NCI-H1930 (cell line): ENCODE measurements at places on chromosomes 12 and 14.

DNA sequence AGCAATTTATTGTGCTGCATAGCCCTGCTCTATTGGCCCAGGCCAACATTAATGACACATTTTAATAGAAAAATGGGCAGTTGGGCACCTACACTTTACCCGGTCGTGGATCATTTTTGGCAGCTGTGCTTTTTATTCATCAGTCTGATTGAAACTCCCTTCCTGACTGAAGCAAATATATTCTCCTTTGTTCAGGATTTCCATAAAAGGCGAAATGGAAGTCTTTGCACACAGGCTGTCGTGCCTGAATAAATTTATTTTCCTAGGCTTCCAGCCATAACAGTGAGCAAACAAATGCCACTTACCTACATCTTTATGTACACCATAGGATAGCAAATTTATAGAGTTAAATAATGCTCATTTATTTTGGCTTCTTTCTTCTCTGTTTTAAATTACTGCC, 480.7 kb upstream of the DCN start:
- peak; percentile 13 for DNase-seq

DNA sequence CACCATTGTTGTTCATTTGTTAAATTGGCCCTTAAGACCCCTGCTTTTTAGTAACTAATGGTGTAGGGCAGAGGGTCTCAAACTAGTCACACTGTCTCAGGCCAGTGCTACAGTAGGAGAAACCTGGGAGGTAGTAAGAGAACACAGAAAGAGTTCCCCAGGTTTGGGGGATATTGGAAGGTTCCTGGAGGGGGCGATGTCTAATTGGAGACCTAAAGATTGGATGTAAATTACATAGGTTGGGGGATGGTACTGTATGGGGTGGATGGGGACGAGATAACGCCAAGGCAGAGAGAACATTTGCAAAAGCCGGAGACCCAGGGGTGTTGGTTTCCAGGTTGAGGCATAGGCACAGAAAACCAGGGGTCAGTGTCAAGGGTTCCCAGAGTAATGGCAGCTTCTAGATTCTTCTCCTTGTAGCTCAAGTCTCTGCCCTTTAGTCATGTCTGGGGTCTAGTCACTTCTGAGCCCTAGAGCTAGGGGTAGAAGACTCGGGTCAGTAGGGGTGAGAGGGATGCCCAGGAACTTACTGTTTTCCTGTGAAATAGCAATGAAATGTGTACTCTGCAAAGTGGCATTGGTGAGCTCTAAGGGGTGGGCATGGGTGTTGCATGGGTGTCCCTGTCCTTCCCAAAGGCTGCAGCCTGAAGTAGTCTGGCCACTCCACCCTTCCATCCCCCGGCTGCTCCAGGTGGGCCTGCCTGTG, 21.8 kb downstream of the PLEKHG3 start:
- no peak for DNase-seq

DNA sequence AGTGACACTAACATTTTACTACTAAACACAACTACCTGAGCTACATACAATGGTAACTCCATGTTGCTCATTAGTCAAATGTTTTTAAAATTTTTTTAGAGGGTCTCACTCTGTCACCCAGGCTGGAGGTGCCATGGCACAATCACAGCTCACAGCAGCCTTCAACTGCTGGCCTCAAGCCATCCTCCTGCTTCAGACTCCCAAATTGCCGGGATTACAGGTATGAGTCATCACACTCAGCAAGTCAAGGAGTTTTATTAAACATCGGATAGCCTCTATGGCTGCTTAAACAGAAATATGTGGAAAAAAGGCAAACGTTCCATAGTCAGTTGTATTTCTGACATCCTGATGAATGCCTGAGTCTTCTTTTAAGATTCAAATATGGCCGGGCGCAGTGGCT, 11.1 kb upstream of the NPFF start:
- DNase-seq: no peak

GRCh38 chr14:63996625-63997220, 143.9 kb downstream of the SYNE2 start:
- DNase-seq: no peak

DNA sequence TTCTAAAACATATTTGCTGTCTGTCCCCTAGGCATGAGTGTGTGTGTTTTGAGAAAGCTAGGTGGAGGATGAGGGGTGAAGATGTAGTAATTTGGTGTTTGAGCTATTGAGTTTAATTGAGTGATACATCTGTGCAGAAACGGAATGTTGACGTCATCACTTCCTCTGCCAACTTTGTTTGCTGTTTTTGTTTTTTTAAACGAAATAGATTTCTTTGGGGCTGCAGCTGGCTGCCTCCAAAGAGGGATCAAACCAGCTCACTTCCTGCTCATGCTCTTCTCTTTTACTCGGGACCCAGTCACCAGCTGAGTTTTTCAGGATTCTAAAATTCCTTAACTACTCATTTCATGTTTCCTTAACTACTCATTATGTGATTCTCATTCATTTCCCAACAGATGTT, 19.5 kb upstream of the CRACR2A start:
- no peak for DNase-seq

- no peak for DNase-seq
Observed at GRCh38 chr14:71856199-71856919, 75.9 kb upstream of the RGS6 start.

DNA sequence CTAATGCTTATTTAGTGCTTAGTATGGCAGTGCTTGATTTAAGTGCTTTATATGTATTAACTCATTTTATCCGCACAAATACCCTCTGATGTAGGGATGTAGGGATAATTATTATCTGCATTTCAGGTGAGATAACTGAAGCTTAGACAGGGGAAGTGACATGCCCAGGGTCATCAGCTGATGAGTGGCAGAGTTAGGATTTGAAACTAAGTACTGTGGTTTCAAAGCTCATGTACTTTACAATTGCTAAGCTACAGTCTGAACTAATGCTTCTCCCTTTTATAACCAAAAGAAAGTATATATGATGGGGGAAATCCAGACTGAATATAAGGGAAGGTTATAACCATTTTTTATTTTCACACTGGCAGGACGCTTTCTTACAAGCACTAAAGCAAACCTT, 229.6 kb upstream of the NAV3 start:
- DNase-seq: no peak

GRCh38 chr14:67503331-67503730, 14.8 kb upstream of the TMEM229B start:
- DNase-seq: no peak

- DNase-seq: no peak
Observed at GRCh38 chr12:10159280-10159679, 12.7 kb downstream of the OLR1 start.

DNA sequence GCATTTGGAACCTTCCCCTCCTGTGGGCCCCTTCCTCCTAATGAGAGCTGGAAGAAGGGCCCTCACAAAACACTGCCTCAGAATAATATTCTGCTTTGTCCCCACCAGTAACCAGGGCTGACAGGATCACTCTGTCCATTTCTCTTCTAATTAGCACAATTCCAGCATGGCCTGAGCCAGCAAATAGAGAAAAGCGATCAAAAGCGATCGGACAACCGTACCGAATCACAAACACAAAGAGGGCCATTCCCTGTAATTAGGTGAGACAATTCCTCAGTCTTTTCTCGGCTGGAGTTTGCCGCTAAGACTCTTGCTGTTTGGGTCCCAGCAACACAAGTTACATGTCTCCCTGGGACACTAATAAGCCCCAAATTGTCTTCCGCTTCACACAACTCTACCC, 35.6 kb upstream of the VSX2 start:
- no peak for DNase-seq

DNA sequence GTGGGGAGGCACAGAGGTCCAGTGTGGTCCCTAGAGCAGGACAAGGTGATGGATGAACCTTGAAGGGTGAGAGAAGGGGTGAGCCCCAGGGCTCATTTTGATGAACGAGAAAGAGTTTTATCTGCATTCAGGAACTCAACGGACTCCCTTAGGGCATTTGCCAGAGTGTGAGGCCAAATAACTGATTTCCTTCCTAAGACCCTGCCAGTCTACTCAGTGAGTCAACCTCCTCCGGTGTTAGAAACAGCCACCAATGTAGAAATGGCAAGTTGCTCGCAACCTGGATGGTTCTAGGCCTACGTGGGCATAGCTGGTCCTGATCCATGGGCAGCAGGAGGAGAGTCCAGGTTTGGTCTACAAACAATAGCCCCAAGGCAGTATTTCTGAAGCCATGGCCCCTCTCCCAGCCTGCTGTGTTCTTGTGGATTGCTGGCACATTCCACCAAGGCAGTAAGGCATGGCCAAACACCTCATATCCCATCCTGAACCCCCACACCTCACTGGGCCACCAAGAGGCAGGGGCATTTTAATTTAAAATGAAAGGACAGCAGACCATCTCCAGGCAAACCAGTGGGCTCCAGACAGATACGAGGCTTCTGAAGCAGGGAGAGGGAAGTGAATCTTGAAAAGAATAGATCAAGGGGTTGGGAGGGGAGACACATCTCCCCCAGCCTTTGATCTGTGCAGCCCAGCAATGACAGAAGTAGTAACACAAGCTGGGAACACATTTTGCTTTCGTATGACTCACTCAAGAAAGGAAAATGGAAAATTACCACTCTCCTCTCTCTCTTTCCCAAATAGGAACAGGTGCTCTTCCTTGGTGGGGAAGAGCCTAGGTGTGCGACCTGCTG, 25.4 kb upstream of the TESC start:
- no peak for DNase-seq

- DNase-seq: no peak
Observed at GRCh38 chr14:95519699-95520098, 3.2 kb upstream of the SYNE3 start.

DNA sequence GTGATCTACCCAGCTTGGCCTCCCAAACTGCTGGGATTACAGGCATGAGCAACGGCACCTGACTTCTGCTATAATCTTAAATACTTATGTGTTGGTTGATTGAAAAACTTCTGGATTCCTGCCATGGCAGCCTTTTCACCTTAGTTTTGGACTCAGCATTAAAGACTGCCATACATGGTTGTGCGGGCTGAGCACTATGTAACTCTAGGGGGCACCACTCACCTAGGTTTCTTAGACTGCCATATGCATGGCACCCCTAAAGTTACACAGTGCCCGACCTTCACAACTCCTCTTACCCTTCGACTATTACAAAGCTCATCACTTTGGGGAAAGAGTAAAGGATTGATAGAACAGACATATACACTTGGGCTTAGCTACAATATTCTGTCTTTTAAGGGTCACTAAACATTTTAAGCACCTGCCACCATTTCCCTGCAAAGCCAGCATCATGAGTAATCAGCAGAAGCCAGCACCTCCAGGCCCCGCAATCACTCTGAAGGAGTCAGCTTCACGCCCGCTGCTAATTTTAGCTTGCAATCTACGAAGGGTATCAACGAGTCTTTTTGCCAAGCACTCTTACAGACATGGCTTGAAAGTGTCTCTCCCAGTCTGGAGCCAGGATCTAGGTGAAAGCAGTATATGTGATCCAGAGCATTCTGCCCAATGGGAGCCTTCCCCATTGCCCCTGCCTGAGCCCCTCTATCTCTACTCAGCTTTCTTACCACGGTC, 59.8 kb downstream of the SUDS3 start:
- peak; percentile 17 for DNase-seq

DNA sequence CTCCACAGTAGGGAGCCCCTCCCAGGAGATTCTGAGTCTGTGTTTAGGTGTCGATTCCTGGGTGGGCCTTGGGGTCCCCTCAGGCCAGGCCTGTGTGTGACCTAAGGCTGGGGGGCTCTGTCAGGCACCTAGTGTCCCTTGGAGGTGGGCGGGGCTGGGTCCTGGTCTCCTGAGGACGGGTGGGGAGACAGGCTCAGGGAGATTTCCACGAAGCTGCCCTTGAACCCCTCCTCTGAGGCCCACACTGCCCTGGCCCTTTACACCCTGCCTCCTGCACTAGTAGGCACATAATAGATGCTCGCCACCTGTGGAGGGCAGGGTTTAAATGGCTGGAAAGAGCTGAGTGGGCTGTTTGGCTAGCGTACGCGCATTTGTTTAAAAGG, 32.9 kb downstream of the MEG3 start:
- no peak for DNase-seq

DNA sequence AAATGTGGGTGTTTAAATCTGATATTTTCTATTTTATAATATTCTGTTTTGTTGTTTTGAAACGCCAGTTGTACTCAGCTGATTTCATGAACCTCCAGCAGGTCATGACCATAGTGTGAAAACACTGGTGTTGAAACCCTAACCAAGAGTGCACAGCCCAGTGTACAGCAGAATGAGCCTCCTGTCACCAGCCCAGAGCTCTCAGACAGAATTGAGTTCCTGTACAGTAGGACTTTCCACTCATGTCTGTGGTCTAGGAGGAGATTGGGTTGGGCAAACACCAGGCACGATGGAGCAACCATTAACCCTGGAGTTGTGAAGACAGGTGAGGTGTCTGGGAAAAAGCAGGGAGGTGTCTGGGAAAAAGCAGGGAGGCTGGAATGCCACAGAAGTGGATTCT, 908.8 kb downstream of the VRK1 start:
- no peak for DNase-seq

- no peak for DNase-seq
Observed at GRCh38 chr14:102872020-102872419, 50.4 kb upstream of the AMN start.

DNA sequence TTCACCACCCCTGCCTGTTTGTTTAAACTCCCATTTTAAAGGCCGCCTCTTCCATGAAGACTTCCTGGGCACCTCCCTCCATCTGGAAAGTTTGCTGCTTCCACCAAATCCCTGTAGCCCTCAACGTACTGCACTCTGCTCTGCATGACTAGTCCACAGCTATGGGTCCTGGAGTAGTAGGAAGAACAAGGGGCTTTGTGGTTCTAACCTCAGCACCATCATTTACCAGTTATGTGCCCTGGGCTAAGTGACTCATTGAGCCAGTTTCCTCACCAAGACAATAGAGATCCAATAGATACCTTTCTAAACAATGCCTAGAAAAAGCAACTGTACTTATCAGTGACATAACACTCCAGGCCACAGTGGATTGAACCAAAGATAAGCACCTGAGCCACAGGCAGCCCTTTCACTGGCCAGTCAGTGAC, 8.5 kb upstream of the LTBP2 start:
- DNase-seq: no peak

DNA sequence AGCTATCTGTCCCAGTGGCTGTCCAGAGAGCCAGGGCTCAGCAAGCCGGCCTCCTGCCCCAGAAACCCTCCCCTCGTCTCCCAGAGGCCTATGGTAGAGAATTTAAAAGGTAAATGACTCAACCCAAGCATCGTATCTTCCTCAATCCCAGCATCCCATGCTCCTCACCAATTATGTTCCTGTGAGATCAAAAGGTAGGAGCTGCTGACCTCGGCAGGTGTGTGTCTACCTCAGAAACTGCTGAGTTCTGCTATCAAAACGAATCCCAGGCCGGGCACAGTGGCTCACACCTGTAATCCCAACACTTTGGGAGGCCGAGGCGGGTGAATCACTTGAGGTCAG, 49.3 kb downstream of the FOXN3 start:
- DNase-seq: no peak
